Forelimb muscle (tissue), 1 donor: ENCODE measurements at places on chromosomes 12 and 14.

DNA sequence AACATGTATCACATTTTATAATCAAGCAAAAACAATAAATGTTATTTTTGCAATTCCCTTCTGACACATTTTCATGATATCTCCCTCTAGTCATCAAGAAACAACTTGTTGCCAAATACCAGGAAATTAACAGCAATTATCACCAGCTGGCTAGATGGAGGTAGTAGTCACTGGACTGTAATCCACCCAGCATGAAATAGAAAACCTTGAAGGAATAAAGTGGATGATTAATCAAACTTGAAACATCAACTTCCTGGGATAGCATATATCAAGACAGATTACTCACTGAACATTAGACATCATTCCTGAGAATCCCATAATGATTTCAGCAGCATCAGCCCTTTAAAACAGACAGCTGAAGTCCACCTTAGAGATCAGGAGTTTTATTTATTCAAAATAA is 259.0 kb downstream of the CCDC59 start:
- no peak for DNase-seq

DNA sequence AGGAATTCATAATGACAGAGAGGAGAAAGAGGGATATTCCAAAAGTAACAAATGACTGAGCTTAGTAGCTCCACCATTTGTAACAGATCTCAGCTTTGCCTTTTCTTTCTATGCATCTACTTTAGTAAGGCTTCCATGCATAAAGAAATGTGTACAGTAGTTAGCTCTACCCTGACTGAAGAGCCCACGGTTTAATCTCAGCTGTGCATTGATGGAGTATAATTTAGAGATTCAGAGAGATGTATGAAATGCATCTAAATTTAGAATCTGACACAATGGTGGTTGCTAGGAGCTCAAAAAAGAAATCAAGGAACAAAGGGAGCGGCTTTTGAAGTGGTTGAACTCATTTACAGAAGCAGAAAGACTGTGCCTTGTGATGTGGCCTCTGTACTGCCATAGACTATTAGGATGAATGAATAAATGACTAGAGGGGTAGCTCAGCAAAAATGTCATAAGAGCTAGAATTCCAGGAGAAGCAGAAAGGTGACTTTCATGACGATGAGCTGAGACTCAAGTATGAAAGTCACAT is 838.6 kb downstream of the RPS29 start:
- no peak for DNase-seq

DNA sequence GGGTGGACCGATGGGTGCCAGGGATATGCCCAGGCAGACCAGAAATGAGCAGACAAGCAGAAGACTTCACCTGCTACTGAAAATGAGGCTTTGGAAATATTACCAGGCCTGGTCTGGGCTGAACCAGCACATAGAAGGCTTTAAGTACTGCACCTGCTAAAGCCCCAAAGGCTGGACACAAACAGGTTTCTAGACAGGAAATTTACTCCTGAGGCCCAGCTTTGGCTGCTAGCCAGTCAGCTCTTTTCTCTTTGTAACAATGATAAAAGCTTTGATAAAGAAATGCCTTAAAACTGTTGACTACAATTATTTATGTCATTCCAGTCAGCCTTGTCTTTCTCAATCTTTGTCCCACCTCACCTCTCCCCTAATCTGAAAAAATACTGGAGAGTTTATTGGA is 228.9 kb upstream of the EGLN3 start:
- DNase-seq: no peak

- no peak for DNase-seq
Observed at GRCh38 chr12:7747246-7747645, at the start of gene CLEC4C. CLEC4C (minus strand) TSS chr12:7747375; CDS start chr12:7747348, 27 bp downstream.

- no peak for DNase-seq
Observed at GRCh38 chr14:28952161-28952560, 185.6 kb downstream of the FOXG1 start.

DNA sequence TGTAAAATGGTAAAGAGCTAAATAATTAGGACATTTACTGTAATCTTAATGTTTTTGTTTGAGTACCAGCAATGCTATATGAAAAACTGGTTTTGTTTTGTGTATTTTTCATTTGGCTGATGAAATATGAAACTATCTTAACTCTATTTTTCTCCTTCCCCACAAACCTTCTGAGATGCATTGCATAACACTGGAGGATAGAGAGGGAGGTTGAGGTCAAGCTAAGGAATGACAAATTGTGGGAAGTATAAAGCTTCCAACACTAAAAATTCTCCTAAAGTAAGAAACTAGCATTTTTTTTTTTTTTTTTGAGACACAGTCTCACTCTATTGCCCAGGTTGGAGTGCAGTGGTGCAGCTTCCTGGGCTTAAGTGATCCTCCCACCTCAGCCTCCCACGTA is 31.5 kb upstream of the SRP54 start:
- DNase-seq: no peak

DNA sequence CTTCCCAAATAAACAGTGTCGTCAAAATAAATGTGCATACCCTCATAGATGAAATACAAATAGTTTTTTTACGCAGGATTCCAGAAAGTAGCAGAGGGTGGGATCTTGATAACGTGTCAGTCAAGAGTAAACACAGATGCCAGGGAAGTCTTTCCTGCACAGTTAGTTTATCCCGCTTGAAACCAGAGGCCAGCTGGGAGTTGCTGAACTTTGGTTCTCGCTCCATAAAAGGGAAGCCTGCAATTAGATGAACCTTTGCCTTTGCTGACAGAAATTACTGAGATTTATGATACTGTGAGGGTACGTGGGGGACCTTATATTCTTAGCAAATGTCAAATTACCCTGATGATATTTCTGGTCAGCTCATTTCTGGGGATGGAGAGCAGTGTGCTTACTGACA is 18.9 kb downstream of the FAR2 start:
- DNase-seq: no peak

DNA sequence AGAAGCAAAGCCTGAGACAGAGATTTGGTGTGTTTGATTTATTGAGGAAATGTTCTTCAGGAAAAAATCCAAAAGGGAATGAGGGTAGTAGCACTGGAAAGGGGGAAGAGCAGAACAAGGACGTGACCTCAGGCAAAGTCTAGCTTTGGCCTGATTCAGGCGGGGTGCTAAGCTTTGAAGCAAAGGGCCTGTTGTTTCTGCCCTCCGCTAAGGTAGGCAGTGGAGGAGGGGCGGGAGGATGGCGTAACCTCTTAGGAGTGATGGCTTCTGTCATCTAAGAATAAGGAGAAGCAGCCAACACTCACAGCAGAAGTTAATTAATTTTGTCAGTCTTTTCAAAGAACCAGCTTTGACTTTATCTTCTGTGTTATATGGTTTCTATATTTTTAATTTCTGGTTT is 20.4 kb downstream of the ABHD12B start:
- DNase-seq: no peak

DNA sequence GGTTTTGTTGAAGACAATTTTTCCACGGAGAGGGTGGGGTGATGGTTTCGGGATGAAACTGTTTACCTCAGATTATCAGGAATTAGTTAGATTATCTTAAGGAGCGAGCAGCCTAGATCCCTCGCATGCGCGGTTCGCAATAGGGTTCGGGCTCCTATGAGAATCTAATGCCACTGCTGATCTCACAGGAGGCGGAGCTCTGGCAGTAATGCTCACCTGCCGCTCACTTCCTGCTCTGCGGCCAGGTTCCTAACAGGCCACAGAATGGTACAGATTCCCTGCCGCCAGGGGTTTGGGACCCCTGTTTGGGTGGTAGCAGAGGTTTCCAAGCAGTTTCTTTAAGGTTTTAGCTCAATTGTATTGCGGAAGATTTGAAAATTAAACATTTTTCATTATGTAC is 439.8 kb upstream of the OR4E1 start:
- DNase-seq: no peak

GRCh38 chr12:100753837-100754236 is 40.7 kb upstream of the ANO4 start:
- no peak for DNase-seq

GRCh38 chr14:104644091-104644635 is 39.6 kb upstream of the TMEM179 start:
- no peak for DNase-seq

- DNase-seq: no peak
Observed at GRCh38 chr12:91179315-91179714, 3.3 kb downstream of the DCN start.
